Activated T-helper 17 cell treated with anti-CD3 and anti-CD28 coated beads, Interleukin-2, amount 50 U/mL, for 72 hours (primary cell): ENCODE measurements at places on chromosomes 3 and 15.
A peak's percentile ranks its signal among the peaks of the same experiment; 100 is the strongest.

DNA sequence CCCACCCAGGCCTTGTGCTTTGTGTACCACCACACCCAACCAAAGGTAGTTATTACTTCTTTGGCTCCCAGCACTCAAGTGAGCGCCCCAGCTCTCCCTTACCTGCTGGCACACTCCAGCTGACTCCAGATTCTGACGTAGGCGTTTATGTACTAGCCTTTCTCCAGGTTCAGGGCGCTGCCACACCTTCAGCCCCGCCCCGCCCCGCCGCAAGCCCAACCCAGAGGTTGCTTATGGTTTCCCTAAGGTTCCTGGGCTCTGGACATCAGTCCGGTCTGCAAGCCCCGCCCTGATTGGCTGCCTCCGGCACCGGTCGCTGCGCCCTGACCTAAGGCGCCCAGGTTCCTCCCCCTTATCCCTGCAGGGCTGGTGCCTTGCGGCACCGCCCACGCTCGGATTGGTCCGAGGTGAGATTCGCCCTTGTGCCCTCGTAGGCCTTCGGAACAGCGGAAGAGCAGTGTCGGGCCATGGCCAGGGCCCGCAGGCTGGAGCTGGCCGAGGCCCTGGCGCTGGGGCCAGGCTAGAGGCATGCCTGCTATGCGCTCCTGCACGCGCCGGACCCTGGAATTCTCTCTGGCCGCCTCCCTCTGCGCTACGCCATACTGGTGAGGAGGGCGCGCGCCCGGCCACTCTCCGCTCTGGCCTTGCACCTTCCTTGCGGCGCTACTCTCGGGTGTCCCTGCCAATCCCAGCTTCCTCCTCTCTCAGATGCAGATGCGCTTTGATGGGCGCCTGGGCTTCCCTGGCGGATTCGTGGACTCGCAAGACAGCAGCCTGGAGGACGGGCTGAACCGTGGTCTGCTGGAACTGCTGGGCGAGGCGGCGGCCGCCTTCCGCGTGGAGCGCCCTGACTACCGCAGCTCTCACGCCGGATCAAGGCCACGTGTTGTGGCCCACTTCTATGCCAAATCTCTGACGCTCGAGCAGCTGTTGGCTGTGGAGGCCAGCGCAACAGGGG is 19.8 kb upstream of the NUDT16 start:
- ATAC-seq: peak; percentile 86

- no peak for ATAC-seq
Measured at GRCh38 chr3:108021131-108021530, 69.7 kb downstream of the CD47 start.

DNA sequence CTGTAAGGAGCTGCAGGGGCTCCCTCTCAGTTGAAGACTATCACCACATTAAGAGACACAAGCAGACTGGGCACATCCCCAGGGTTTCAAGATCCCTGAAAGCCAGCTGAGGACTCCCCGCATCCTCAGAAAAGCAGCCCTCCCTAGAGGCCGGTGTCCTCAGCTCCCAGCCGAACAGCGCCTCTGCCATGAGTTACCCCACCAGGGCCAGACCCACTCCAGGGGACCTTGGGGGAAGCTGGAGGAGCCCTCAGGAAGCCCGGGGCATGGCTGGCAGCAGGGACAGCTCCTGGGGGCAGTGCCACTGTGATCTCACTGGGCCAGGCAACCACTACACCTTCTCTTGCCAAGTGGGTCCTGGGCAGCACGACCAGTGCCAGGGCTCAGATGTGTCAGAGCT is 8.1 kb downstream of the KLF15 start:
- ATAC-seq: no peak

- no peak for ATAC-seq
Measured at GRCh38 chr15:85515212-85515611, 134.8 kb downstream of the AKAP13 start.

DNA sequence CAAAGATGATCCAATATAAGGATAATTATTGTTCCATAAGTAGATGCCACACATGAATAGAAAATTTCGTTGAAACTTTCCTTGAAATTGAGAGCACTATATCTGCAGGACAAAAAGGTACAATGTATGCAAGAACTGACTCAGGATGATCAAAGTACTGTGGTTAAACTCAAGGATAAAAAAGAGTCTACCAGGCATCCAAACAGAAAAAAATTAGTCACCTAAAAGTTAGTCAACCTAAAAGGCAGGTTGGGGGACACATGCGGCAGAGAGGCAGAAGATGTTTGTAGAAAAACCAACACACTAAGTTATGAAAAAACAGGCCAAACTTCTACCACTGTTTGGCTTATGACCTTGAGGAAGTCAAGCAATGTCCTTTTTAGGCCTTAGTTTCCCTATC is 68.7 kb downstream of the GSK3B start:
- peak; percentile 90 for ATAC-seq

- peak; percentile 91 for ATAC-seq
Measured at GRCh38 chr3:33440328-33441224, at the start of gene UBP1. Gene UBP1 (minus strand): TSS chr3:33440405. CDS start chr3:33439848, 557 bp downstream.

- peak; percentile 88 for ATAC-seq
Measured at GRCh38 chr3:33941804-33942203, 143.4 kb downstream of the PDCD6IP start.

- ATAC-seq: no peak
Measured at GRCh38 chr3:131733086-131733841, 230.5 kb upstream of the MRPL3 start.

GRCh38 chr15:85280203-85280602 is 100.2 kb upstream of the AKAP13 start:
- peak; percentile 60 for ATAC-seq
